A549 treated with CORT108297 at 1 μM for 4 hours (cell line): ENCODE measurements at places on chromosomes 2 and 18. TPM values are rescaled to one million over a fixed set of nuclear protein-coding genes. Genes with fewer than 3 reads are reported as not detected.

EHD3 gene
- total RNA-seq, result 8.0 to 9.7 TPM (median 8.9 TPM) in 5 replicates

SCN9A gene
- 2.8 to 5.6 TPM (median 4.5 TPM) in 5 replicates for total RNA-seq

AQP12B gene
- not detected in 5 replicates for total RNA-seq

MARCO gene
- 0.05 to 0.09 TPM (median 0.09 TPM) in 4 of 5 replicates, not detected in the other for total RNA-seq

ITGB6 gene
- total RNA-seq, result 0.89 to 1.5 TPM (median 1.1 TPM) in 5 replicates

MYOM1 gene
- total RNA-seq, result 0.05 to 0.29 TPM (median 0.12 TPM) in 5 replicates

GEN1 gene
- 12.2 to 13.7 TPM (median 13.5 TPM) in 5 replicates for total RNA-seq
